Activated CD8-positive, alpha-beta memory T cell treated with anti-CD3 and anti-CD28 coated beads for 4 hours (primary cell): ENCODE measurements at places on chromosomes 6 and 20.

DNA sequence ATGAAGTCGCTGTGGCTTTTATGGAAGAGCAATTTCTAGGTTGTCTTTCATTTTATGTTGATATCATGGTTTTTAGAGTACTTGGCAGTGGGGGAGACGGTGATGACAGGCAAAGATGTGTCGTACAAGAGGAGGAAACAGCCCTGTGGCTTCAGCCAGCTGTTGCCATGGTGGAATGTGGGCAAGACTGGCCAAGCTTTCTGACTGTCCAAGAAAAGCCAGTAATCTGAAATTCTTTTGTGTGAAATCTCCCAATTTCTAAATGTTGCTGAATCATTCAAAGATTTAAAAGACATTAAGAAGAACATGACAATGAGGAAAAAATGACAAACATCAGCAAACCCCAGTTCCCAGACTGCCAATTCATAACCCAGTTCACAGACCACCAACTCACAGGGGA is 23.1 kb downstream of the PFDN4 start:
- DNase-seq, result no peak

DNA sequence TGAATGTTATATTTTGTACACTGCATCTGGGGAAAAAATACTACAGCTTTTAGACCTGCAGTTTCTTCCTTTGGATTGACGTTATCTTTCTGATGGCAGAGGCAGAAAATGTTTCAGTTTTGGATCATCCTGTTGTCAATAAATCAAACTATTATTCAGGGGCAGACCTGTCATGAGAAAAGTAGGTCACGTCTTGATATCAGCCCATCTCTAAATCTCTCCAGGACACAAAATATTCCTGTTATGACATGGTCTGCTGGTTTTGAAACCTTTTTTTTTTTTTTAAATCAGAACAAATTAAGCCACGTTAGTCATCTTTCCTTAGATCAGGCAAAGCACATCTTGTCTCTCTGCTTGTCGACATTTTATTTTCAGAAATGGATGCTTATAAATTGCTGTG is 24.0 kb downstream of the IL20RA start:
- DNase-seq, result no peak

DNA sequence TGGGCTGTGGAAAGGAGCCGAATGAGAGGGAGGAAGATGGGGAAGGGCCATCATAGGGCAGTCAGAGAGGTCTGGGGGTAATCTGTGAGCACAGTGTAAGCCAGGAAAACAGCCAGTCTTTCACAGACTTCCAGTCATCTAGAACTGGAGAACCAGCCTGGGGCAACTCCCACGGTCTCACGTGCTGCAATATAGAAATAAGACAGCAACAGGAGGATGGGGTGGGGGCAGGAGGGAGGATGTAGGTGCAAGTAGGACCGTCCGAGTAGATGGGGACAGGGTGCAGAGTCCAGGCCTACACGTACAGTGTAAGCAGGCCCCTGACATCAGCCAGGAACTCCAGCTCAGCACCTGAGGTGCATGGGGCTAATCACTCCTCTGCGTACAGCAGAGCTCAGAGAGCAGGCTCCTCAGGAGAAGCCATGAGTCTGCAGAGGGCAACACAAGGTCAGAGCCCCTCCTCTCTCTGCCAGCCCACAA is 58.2 kb upstream of the TNFAIP3 start:
- no peak for DNase-seq

- no peak for DNase-seq
Observed at GRCh38 chr6:164826831-164827468, 482.5 kb downstream of the C6orf118 start.

DNA sequence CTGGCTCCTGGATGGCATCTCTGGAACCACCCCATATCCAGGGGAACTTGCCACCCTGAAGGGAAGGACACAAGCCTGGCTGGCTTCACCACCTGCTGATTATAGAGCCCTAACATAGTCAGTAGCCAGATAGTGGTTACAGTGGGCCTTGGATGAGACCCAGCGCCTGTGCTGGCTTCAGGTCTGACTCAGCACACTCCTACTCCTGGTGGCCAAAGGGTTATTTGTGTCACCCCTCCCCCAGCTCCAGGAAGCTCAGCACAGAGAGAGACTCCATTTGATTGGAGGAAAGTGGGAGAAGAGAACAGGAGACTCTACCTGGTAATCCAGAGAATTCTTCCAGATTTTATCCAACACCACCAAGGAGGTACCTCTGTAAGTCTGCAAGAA is 12.8 kb downstream of the SNX14 start:
- no peak for DNase-seq

DNA sequence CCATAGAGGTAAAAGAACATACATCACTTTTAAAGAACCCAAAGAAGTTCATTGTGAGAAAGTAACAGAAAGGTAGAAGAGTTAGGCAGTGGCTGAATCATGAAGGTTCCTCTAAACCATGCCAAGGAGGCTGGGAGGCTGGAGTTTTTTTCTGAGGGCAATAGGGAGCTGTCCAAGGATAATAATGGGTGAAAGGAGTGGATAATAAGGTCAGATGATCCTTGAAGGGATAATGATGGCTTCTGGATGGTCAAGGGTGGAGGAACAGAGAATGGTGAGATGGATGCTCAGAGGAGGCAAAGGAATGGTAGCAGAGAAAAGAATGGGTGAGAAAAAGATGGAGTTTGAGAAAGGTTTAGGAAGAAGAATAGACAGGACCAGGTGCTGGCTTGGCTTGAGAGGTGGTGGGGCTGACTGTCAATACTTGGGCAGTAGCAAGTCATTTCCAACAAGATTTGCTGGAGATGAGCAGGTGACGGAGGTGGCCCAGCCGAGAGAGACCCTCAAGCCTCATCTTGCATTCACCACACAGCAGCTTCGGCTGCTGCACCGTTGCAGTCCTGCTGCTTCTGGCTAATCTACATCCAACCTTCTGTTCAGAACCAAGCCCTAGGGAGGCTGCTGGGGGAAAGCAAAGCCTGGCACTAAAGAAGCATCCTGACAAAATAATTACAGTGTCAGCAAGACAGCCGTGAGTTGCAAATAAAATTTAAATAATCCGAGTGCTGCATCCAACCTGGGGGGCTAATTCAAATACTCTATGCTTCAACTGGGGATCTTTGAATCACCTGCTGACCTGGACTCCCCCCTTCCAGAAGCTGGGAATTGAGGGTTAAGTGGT is 131.2 kb upstream of the KCNG1 start:
- DNase-seq, result no peak

- DNase-seq, result no peak
Observed at GRCh38 chr6:48184648-48185047, 73.7 kb upstream of the PTCHD4 start.

- DNase-seq, result no peak
Observed at GRCh38 chr6:41642090-41642959, 4.1 kb downstream of the MDFI start.

DNA sequence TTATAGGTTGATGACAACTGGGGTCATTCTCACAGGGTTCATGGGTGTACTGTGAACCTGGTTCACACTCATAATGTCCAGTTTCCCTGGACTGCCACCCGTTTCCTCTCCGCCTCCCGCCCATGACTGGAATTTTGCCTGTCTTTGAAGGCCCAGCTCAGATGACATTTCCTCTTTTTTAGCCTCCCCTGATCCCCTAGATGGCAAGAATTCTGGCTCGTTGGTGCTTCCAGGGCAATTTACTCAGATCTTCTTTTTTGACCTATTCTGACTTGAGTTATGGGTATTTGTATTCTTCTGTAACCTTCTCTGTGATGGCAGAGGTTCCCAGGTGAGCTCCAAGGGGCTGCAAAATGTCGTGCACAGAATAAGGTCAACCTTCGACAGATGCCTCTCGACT is 5.7 kb upstream of the CITED2 start:
- DNase-seq, result no peak
